ENCODE measurements at places on chromosomes 7 and 10. TPM values are rescaled to one million over a fixed set of nuclear protein-coding genes. Genes with fewer than 3 reads are reported as not detected.

Gene ADRA2A
- 2.0 TPM for total RNA-seq

Gene PAX4
- total RNA-seq = not detected

Gene FAM131B
- 2.3 TPM for total RNA-seq

Gene CALHM1
- not detected for total RNA-seq

Gene PNLIPRP2
- not detected for total RNA-seq

Gene ZNF365
- total RNA-seq = 9.0 TPM

Gene ZNF503
- 5.8 TPM for total RNA-seq

Gene METTL27
- total RNA-seq = 51.5 TPM

Gene C10orf71
- total RNA-seq = not detected

Gene KIF11
- 59.2 TPM for total RNA-seq

Gene TEX36
- not detected for total RNA-seq

Measured in uterine smooth muscle cell (primary cell).